ENCODE measurements at places on chromosomes 1 and 21.

DNA sequence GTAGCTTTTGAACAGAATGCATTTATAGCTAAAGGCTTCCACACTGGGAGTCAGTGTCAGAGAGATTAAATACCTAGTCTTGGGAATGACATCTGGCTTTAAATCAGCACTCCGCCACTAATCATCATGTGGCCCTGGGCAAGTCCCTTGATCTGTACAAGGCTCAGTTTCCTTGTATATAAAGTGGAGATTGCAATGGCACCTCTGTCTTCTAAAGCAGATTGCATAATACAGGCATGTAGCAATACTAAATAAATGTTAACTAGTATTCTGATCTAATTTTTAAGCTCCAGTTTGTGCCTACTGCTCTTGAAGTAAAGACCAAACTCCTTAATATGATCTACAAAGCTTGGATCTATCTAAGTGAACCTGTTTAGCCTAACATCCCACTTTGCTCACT, 249.4 kb downstream of the PLPP3 start:
- no peak for DNase-seq

DNA sequence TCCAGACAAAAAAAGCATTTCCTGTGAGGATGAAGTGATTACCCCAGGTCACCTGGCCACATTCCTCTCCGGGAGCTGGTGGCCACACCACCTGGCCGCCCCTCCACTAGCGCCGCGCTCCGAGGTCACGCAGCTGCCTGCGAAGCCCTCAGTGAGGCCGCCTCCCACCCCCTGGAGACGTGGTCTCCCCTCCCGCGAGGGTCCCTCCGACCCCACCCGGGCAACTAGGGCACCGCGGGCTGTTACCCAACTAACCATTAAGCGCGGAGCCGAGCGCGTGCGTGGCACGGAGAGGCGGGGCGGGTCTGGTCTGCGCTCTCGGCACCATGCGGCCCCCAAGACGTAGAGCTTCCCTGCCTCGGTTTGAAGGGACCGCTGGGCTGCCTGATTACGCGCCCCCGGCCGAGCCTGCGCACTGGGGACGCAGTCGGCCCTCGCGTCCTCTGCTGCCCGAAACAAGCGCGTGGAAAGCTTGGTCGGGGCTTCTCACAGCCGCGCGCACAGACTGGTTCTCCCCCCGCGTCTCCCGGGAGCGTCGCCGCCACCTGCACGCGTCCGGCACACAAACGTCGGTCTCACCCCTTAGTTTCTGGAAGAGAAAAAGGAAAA, 106.5 kb downstream of the SLC16A1 start:
- peak; percentile 50 for DNase-seq

GRCh38 chr1:209583408-209583807, at the start of gene CAMK1G:
TSS of gene CAMK1G (plus strand) at chr1:209583714. CDS start at chr1:209594984, 11,270 bp downstream.
- DNase-seq = no peak

- no peak for DNase-seq
Measured at GRCh38 chr1:162667381-162668080, 35.3 kb downstream of the DDR2 start.

GRCh38 chr1:231618609-231619256, 7.9 kb upstream of the DISC1 start:
- no peak for DNase-seq

GRCh38 chr1:225876900-225877510, 5.2 kb downstream of the TMEM63A start:
- DNase-seq = no peak

GRCh38 chr1:68473060-68473459, 23.3 kb upstream of the RPE65 start:
- no peak for DNase-seq

GRCh38 chr1:2908561-2908960, 107.1 kb upstream of the TTC34 start:
- no peak for DNase-seq

- no peak for DNase-seq
Measured at GRCh38 chr1:65541865-65542264, 121.4 kb downstream of the LEPR start.

GRCh38 chr1:12372180-12372579, 142.3 kb downstream of the VPS13D start:
- DNase-seq = no peak

DNA sequence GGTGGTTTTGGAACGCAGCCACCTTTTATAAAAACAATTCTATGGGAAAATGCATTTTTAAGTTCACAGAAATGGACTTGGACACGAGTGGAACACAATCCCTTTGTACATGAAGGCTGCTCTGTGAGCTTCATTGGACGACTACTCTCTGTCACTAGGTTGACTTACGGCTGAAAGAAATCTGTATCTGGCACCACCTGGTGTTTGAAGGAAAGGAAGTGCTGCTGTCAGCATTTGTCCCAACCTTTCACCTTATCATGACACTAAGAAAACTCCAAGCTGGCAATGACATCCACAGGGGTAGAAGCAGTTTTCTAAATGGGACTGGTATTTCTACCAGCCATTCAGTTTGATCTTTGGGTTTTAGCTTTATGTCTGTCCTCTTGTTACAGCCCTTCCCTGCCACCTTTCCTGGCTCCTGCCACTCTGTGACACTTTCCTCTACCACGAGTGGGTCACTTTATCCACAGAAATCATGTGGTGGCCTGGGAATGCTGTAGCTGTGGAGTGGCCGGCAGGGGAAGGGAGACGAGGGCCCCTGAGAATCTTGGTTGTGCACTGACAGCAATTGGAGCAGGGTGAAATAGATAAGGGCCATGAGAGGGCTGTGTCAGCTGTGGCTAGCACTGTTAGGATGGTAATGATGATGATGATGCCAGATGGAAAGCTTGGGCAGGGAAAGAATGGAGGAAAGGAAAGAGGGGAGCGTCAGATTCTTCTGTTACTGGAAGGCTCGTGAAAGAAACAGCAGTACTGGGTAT, 85.2 kb downstream of the TBX19 start:
- no peak for DNase-seq

GRCh38 chr1:25011943-25012638, 82.0 kb upstream of the RUNX3 start:
- no peak for DNase-seq

GRCh38 chr21:38751379-38752050, 54.2 kb upstream of the ETS2 start:
- DNase-seq = no peak

DNA sequence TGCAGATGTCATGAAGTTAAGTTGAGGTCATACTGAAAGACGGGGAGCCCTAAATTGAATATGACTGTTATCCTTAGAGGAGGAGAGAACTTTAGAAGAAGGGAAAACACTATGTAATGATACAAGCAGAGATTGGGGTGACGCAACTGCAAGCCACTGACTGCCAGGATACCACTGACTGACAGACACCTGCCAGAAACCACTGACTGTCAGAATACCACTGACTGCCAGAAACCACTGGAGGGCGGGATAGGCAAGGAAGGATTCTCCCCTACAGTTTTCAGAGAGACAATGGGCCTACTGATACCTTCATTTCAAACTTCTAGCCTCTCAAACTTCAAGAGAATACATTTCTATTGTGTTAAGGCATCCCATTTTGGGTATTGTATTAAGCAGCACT, 388.7 kb downstream of the USH2A start:
- no peak for DNase-seq

DNA sequence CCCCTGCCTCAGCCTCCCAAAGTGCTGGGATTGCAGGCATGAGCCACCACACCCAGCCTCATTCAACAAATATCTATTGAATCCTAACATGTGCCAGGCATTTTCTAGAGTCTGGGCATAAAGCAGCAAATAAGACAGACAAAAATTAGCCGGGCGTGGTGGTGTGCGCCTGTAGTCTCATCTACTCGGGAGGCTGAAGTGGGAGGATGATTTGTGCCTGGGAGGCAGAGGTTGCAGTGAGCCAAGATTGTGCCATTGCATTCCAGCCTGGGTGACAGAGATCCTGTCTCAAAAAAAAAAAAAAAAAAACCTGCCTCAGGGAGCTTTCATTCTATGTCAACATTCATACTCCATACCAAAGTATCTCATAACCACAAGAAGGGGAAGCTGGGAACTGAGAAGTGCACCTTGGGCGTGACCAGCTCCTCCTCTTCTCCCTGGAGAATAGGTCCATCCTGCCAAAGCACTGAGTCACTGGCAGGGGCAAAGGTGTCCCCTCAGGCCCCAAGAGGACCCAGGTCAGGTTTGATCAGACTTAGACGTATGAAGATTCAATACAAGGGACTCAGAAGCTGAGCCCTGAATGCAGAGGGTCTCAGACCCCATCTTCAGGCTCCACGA, 36.8 kb upstream of the PPP1R15B start:
- no peak for DNase-seq

GRCh38 chr1:1165485-1165884, 8.2 kb upstream of the TTLL10 start:
- no peak for DNase-seq

DNA sequence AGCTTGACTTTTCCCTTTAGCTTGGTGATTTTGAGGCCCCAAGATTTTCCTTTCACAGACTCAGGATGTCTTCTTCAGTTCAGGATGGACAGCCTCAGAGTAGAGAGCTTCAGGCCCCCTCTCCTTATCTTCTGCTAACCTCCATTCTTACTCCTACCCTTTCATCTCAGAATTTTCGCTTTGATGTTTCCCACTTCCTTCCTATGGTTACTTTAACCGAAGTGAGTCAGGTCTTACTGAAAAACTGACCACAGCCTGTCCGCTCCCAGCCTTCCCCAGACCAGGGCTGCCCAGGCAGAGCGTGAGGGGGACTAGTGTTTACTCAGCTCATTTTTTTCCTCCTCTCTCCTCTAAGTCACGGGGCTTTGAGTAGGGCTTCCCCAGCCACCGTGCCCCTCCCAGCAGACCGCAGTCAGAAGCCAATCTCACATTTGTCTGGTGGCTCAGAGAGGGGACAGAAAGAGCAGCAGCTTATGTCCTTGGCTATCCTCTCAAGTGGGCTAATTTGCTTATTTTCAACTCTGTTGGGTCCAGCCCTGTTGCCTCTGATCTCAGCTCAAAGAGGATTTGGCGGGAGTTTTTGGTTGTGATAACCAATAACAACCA, 4.2 kb upstream of the IL19 start:
- no peak for DNase-seq

GRCh38 chr1:232018231-232019025, 391.8 kb downstream of the DISC1 start:
- no peak for DNase-seq

GRCh38 chr1:202281316-202282024, 60.3 kb downstream of the UBE2T start:
- no peak for DNase-seq

DNA sequence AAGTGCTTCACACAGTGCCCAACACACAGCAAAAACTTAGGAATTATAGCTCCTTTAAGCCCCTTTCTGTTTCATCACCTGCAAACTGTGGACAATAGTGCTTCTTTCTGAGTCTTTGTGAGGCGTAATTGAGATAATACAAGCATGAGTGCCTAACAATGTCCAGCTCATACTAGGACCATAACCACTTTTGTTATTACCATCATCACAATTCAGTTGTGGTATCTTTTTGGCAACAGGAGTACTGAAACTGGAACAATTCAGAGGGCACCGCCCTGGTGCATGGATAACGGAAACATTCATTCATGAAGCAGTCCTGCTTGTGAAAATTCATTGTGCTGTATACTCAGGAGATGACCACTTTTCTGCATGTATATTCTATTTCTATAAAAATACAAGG, 18.2 kb downstream of the DNAJC11 start:
- DNase-seq = no peak

DNA sequence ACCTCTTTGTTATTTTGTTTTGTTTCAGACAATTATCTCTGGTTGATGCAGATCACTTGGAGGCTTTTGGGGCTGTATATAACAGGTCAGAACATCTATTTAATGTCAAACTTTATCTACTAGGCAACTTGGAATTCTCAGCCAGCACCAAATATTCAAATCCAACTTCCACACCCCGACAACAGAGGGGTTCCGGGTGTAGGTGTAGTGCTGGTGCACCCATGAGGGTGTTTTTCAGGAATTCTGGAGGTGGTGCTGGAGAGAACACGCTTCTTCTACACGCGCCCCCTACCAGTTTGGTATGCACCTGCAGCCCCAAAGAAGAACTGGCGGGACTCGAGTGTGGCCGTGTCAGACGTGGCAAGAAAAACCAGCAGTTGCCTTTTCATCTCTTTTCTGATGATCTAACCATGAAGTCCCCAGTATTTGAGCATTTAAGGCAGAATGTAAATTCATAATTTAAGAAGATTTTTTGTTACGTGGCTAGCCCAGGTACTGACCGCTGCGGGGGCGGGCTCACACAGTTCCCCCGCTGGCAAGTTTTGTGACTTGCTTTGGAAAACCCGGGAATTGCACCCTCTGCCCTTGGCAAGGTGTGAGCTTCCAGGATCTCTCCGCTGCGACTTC, 462 bp upstream of the TLCD4 start:
- peak; percentile 61 for DNase-seq
